ENCODE measurements at places on chromosomes 2 and 18.

DNA sequence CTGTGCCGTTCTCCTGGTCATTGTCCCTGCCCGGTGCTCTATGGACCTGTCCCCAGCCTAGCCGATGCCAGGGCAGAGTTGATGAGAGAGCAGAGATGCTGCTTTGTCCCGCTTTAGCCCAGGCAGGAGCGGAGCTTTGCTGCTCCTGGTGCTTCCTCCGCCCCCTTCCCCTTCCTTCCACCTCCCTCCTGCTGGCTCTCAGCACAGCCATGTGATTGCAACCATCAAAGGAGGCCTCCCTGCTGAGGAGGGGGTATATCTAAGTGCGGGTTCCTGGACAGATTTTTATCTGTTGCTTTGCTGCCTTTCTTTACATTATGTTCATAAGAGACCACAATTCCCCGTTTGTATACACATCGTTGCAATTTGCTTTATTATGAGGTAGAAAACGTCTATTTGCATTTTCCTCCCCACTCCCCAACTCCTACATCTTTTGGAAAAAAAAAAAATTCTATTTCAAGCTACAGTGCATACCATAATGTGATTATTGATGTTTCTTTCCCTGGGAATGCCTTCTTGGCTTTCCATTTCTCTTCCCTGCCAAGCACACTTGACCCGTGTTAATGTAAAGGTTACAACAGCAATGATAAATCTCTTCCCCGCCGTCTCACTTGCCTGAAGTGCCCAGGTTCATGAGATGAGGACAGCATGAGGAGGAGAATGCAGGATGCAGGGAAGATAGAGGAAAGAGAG, 25.4 kb downstream of the ALPK2 start:
- DNase-seq, result no peak

- no peak for DNase-seq
These were observed 486.3 kb downstream of the NR4A2 start for GRCh38 chr2:155846259-155846658.

GRCh38 chr2:30421026-30421603, 25.9 kb upstream of the LCLAT1 start:
- DNase-seq, result no peak

DNA sequence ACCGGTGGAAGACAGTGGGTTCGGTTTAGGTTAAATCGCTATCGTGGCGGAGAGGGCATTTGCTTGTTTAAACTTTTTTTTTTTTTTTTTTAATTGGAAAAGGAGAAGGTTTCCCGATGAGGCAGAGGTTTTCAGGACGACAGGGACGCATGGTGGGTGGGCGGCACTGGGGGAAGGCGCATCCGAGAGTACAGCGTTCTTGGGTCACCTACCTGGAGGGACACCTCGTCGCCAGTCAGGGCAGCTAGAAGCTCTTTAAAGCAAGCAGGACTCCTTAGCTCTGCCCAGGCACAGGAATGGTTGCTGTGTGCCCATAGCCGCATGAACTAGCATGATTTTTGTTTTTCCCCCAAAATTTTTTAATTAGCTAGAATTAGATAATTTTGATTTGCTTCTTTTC, 437 bp downstream of the LDLRAD4 start:
- DNase-seq, result no peak

DNA sequence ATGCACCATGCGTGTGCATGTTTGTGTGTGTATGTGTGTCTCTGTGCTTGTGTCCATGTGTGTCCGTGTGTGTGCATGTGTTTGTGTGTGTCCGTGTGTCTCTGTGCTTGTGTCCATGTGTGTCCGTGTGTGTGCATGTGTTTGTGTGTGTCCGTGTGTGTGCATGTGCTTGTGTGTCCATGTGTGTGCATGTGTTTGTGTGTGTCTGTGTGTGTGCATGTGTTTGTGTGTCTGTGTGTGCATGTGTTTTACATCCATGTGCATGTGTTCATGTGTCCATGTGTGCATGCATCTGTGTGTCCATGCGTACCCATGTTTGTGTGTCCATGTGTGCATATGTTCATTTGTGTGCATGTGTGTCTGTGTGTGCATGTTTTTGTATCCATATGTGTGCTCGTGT, 100.5 kb downstream of the LBH start:
- no peak for DNase-seq

GRCh38 chr2:131094463-131095281, 1.4 kb upstream of the FAM168B start:
- DNase-seq, result no peak

GRCh38 chr2:105834931-105835330, 90.2 kb downstream of the NCK2 start:
- DNase-seq, result no peak

DNA sequence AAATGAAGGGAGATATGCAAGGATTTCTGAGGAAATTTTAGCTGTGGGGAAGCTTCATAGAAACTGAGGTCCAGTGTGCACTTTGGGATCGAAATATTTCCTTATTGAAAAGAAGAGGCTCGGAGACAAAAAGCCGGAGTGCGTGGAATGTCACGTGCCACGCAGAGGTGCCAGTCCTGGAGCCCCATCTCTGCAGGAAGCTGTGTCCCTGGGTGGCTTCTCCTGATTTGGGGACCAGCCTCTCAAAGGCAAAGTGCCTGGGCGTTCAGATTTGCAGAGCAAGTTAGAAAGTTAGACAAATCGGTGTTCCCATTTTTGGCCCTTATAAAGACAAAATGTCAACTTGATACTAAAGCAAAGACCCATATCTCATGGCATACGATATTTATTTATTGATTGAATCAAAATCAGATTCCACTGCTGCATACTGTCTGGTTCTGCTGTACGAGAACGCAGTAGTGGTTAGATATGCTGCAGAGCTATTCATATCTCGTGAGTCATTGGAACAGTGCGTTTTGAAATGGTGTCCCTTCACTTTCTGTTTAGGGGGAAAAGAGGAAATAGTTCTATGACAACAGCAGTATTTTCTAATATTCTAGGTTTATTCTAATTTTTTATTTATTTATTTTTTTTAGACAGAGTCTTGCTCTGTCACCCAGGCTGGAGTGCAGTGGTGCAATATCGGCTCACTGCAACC, 9.1 kb upstream of the ATG16L1 start:
- DNase-seq, result no peak

- DNase-seq, result no peak
These were observed 4.9 kb downstream of the GPR35 start for GRCh38 chr2:240629968-240630770.

GRCh38 chr2:162919111-162919510, 80.5 kb upstream of the KCNH7 start:
- no peak for DNase-seq

Data from AG09319 (cell line).